ENCODE measurements at places on chromosomes 1 and 21.
A peak's percentile ranks its signal among the peaks of the same experiment; 100 is the strongest.

DNA sequence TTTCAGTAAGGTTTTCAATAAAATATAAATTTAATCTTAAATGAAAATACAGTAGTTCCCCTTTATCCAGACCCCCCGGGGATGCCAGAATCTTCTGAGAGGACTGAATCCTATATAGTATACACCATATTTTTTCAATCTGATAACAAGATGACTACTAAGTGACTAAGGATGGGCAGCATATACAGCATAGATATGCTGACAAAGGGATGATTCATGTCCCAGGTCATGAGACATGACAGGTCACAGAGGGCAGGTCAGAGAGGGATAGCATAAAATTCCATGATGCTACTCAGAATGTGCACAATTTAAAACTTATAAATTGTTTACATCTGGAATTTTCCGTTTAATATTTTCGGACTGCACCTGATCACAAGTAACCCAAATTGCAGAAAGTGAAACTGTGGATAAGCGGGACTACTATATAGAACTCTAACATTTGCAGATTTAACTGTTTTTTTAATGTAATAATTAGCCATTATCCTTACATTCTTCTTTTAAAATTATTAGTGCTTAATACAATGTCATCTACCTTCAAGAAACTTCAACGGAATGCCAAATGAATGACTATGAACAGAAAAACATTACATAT lies 48.8 kb downstream of the LRRC40 start:
- no peak for DNase-seq

GRCh38 chr1:220812308-220812707 lies 25.6 kb downstream of the MTARC1 start:
- DNase-seq = no peak

- DNase-seq = no peak
Measured at GRCh38 chr21:17414766-17415165, 98.1 kb upstream of the CXADR start.

- DNase-seq = no peak
Measured at GRCh38 chr21:45016031-45016405, 58.4 kb upstream of the ADARB1 start.

- no peak for DNase-seq
Measured at GRCh38 chr1:206891412-206891811, 5.8 kb upstream of the IL24 start.

GRCh38 chr1:230172016-230172537 lies 105.0 kb downstream of the GALNT2 start:
- DNase-seq = no peak

- no peak for DNase-seq
Measured at GRCh38 chr1:14437417-14437918, 161.0 kb upstream of the KAZN start.

DNA sequence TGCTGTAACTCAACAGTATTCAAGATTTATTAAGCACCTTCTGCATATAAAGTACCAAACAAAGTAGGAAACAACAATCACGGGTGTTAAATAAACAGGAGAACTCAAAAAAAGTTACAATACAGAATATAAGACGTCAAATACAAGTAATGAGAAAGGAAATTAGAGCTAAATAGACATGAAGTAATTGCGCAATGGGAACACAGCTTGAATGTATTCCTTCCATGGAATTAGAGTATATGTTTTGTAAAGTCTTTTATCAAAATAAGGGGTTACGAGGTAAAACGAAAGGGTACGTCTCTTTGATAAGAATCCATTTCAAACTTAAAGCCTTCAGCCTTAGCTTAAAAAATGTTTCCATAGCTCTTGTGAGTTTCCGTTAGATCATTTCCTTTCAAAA lies 109.1 kb downstream of the SPATA6 start:
- DNase-seq = no peak

GRCh38 chr1:55506740-55507577 lies 291.8 kb upstream of the USP24 start:
- DNase-seq = no peak

DNA sequence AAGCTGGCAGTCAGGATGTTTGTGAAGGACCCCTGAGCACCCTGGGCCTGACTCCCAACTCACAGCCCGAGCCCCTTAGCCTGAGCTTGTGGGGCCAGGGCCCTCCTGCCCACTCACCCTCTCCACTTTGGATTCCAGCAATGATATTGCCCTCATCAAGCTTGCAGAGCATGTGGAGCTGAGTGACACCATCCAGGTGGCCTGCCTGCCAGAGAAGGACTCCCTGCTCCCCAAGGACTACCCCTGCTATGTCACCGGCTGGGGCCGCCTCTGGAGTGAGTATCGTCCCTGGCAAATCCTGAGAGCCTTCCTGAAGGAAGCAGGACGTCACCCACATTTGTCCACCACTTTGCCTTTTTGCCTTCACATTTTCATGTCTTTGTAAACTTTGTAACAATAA lies 5.0 kb downstream of the CTRC start:
- DNase-seq = no peak

- DNase-seq = no peak
Measured at GRCh38 chr1:48718705-48719104, 58.0 kb downstream of the BEND5 start.

DNA sequence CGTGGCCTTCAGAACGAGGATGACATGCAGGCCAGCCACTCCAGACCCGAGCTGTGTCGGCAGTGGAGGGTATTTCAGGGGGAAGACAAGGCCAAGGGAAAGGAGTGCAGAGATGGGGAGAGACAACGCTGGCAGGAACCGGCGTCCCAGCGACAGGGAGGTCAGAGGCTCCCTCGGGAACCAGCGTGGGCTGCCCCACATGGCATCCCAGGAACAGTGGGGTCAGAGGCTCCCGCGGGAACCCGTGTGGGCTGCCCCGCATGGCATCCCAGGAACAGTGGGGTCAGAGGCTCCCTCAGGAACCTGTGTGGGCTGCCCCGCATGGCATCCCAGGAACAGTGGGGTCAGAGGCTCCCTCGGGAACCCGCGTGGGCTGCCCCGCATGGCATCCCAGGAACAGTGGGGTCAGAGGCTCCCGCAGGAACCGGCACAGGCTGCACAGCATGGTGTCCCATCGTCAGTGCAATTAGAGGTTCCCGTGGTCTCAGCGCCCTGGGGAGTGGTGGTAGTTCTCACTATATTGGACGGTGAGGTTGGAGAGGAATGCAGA lies 43.0 kb downstream of the SLC19A1 start:
- DNase-seq = no peak

DNA sequence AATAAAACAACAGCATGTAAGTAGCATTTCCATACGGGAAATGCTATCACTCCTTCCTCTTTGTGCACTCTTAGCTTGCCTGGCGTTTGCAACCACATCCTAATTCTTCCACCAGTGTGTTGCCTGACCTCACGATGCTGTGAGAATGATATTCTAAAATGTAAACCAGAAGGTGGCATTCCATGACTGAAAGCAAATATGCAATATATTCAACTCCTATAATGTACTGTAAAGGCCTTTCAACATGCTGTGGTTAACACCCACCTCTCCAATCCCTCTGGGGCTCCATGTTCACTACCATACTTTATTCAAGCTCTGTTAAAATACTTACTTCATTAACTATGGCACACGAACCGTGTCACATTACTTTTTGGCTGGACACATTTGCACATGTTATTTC lies 420.6 kb upstream of the DEPDC1 start:
- no peak for DNase-seq

DNA sequence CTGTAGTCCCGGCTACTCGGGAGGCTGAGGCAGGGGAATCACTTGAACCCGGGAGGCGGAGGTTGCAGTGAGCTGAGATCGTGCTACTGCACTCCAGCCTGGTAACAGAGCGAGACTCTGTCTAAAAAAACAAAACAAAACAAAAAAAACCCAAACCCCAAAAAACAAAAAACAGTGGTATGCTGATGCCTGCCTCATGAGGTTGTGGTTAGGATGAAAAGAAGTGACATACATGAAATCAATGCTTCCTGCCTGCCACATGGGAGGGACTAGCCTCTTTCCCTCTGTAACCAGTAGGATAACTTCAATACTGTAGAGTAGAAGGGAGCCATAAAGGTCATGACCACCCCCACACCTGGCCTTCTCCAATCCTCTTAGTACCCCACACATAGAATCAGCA lies 55.2 kb downstream of the TENT5C start:
- DNase-seq = no peak

DNA sequence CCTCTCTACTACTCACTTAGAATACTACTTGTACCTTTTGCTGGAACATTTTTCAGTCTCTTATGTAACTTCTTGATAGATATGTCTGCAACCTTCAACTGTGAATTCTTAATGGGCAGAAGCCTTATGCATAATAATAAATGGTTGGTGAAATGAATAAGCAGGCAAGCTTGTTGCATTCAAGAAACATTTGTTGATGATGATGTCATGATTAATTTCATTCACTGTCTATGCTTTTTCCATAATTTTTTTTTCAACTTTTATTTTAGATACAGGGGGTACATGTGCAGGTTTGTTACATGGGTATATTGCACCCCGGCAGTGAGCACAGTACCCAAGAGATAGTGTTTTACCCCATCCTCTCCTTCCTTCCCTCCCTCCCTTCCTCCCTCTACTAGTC lies 48.0 kb downstream of the SIPA1L2 start:
- DNase-seq = no peak

DNA sequence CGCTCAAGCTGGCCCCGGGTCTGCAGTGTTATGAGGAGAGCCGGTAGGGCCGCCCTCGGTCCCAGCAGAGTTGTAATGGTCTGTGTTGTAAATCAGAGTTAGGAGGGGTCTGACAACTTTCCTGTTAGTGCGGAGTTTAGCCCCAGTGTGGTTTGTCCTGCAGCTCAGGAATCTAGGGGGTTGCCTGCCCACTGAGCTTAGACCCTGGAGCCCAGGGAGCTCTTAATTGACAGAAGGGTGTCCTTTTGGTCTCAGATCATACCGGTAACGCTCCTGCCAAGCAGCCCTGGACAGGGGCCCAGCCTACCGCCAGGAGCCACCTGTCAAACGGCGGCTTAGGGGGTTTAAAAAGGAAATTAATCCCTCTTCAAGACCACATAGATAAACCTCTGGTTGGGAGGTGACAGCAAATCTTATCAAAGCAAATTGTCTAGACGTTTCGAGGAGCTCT lies 164.4 kb downstream of the DYRK1A start:
- DNase-seq = no peak

GRCh38 chr1:204127597-204128242 lies 24.1 kb downstream of the ETNK2 start:
- peak; percentile 83 for DNase-seq

GRCh38 chr21:30333736-30334135 lies 3.8 kb downstream of the KRTAP27-1 start:
- no peak for DNase-seq

DNA sequence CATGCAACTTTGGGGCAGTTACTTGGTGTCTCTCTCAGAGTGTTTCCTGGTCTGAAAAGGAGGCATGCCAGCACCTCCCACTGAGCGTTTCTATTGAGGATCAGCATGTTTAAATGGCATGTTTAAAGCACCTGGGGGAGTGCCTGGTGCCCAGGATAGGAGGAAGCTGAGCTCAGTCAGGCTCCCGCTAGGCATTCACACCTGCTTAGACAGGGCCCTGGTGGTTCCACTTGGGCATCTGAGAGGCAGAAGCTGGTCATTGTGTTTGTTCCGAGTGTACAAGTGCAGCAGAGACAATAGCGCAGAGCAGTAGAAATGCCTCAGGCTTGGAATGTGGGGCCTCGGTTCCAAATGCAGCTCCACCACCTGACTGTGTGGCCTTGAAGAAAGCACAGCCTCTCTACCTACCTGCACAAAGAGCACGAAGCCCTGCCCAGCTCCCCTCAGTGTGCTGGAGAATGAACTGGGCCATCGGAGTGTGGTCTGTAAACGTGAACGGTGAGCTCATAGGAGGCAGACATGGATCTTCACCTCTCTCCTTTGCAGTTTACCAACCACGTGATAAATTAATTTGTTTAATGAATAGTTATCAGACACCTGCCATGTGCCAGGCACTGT lies 20.3 kb upstream of the TMEM222 start:
- no peak for DNase-seq

- DNase-seq = peak; percentile 6
Measured at GRCh38 chr1:75203415-75204277, 69.5 kb downstream of the LHX8 start.

DNA sequence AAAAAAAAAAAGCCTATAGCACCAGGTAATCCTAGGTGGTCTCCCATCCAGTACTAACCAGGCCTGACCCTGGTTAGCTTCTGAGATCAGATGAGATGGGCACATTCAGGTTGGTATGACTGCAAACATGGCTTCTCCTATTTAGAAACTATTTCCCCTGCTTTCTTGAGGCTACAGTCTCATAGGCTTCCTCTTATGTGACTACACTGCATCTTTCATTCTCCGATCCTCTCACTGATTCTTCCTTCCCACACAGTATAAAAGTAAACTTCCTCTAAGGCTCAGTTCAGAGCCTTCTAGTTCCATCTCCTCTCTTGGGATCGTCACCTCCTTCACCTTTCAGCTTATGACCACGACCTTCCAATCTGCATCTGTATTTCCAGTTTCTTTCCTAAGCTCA lies 30.4 kb upstream of the RNF2 start:
- DNase-seq = no peak

DNA sequence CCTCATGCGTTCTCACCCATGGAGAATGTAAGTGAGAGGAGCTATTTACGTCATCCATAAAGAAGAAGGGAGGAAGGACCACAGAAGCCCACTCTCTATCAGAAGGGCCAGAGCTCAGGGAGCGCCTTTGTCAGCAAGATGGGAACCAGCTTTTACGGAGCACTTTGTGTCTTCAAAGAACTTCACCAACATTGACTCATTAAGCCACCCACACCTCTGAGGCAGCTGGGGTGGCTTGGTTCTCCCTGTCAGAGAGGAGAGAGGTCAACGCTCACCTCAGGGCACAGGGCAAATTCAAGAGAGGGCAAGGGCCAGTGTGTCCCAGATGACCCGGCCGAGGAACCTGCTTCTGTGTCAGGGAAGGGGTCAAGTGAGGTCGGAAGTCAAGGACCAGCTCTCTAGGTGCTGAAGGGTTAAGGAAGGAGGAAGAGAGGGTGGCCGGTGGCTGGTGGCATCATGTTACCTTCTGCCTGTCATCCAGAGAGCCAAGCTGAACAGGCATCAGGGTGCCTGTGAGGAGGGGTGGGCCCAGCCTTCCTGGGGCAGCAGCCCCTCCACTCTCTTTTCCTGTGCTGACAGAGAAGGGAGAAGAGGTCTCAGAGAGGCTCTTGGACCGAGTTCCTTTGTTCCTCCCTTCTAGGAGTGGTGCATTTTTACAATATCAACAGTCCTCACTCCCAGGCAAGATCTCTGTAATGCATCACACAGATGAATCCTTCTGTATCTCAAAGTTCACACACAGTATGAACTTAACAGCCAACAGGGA lies 109.0 kb downstream of the ETS2 start:
- no peak for DNase-seq

DNA sequence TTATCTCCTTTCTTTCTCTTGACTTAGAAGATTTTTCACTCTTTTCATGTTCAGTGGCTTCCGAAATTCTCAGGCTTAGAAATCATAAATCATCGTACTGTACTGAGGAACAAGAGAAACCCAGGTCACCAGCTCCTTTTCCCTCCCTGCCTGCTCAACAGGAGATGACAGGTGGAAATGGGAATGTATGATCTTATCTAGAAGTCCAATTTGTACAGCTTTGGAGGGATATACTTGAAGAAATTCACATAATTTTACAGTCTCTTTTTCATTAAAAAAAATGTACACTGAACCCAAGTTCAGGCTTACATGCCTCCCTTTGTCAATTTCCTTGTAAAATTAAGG lies 11.7 kb downstream of the EVA1C start:
- DNase-seq = no peak

GRCh38 chr1:81111818-81112217 lies 688.9 kb upstream of the ADGRL2 start:
- no peak for DNase-seq

GRCh38 chr1:211632808-211633523 lies 42.5 kb downstream of the NEK2 start:
- no peak for DNase-seq
